Activated naive CD8-positive, alpha-beta T cell treated with anti-CD3 and anti-CD28 coated beads, Interleukin-2, amount 50 U/mL, for 16 hours (primary cell): ENCODE measurements at places on chromosomes 6 and 20.

DNA sequence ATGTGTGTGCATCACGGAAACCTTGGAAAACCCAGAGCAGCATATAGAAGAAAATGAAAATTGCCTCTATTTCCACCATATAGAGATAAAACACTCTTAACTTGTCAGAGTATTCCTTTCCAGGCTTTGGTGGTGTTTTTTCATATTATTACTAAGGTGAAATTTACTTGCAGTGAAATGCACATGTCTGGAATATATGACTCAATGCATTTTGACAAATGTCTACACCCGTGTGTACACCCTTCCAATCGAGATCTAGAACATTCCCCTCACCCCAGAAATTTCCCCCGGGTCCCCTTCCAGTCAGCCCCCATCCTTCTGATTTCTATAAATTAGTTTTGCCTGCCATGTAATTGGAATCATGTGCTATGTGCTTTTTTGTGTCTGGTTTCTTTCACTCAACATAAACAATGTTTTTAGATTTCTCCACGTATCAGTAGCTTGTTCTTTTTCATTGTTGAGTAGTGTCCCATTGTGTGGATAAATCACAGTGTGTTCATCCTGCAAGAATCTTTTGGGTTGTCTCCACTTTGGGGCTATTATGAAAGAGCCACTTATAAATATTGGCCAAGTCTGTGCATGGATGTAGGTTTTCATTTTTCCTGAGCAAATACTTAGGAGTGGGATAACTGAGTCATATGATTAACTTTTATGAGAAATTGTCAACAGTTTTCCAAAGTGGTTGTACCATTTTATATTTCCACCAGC, 19.9 kb upstream of the PREX1 start:
- no peak for DNase-seq

- DNase-seq = no peak
Observed at GRCh38 chr20:24452498-24453127, 16.8 kb upstream of the SYNDIG1 start.

- DNase-seq = no peak
Observed at GRCh38 chr6:90251295-90251992, 45.2 kb downstream of the BACH2 start.

GRCh38 chr6:154471609-154472362, 38.7 kb downstream of the CNKSR3 start:
- no peak for DNase-seq

- DNase-seq = no peak
Observed at GRCh38 chr6:105821027-105821426, 265.1 kb upstream of the PRDM1 start.

- DNase-seq = no peak
Observed at GRCh38 chr20:46343975-46344357, 35.7 kb upstream of the CDH22 start.

DNA sequence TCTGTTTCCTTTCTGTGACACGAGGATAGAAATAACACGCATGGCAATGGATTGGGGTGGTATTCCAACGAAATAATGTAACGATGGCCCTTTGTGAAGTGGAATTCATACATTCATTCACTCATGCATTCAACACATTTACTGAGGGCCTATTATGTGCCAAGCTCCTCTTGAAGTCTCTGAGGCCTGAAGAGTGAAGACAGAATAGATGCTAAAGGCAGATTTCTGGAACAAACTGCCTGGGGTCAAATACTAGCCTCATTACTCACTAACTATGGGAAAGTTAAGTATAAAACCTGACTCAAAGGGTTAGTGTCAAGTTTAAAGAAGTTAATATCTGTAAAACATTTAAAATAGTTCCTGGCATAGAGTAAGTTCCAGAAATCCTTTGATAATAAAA, 279.6 kb upstream of the SULF2 start:
- no peak for DNase-seq

- DNase-seq = no peak
Observed at GRCh38 chr6:34095741-34096140, 50.1 kb downstream of the GRM4 start.

- no peak for DNase-seq
Observed at GRCh38 chr6:161503570-161503969, 229.7 kb upstream of the AGPAT4 start.

- no peak for DNase-seq
Observed at GRCh38 chr6:83430611-83431544, at the start of gene ME1. Gene ME1, minus strand, starts transcription at chr6:83431051. Its CDS starts 97 bp downstream, at chr6:83430954.

- DNase-seq = no peak
Observed at GRCh38 chr6:133854364-133855275, 34.3 kb upstream of the TCF21 start.

DNA sequence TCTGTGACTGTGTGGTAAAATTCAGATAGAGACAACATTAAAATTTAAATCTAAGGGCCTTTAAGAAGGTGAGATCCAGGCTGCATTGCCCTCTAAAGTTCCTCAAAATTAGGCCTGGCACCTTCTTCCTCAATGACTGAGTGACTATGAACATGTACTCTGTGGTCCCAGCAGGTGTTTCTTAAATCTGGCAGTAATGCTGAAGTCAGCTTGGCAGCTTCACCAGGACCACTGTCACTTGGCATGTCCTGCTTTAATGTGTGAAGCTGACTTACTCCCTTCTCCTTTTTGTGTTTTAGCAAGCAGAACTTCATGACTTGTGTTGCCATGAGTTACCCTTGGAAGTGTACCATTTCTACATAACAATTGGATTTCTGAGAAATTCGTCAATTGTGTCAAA, 141.7 kb downstream of the NKAIN2 start:
- DNase-seq = no peak

GRCh38 chr6:107666084-107666980, 157.8 kb downstream of the SCML4 start:
- no peak for DNase-seq

DNA sequence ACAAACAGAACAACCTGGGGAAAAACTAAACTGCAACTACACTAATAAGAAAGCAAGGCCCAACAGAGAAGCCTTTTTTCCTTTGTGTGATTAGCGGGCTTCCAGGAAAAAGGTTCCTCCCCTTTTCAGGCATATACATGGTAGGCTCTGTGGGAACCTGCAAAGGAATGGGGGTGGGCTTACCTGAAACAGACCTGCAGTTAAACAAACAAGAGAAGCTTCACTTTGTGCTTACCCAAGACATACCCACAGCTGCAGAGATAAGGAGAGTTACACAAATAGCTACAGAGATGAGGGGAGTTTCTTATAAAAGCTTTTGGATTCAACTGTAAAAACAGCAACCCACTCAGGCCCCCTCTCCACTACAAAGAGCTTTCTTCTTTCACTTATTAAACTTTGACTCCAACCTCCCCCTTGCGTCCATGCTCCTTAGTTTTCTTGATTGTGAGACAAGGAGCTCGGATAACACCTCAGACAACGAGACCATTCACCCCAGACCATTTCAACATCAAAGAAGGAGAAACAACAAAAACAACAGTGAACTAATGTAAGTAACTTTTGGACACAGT, 30.9 kb downstream of the RNF146 start:
- no peak for DNase-seq

GRCh38 chr6:43105538-43106222, 29.6 kb downstream of the PTK7 start:
- DNase-seq = no peak

GRCh38 chr6:75171986-75172385, 33.9 kb downstream of the COL12A1 start:
- no peak for DNase-seq

- no peak for DNase-seq
Observed at GRCh38 chr6:104186831-104187230, 672.9 kb downstream of the HACE1 start.

- no peak for DNase-seq
Observed at GRCh38 chr6:7051780-7052442, 55.9 kb upstream of the RREB1 start.

GRCh38 chr20:41622584-41622983, 4.4 kb upstream of the CHD6 start:
- DNase-seq = no peak

DNA sequence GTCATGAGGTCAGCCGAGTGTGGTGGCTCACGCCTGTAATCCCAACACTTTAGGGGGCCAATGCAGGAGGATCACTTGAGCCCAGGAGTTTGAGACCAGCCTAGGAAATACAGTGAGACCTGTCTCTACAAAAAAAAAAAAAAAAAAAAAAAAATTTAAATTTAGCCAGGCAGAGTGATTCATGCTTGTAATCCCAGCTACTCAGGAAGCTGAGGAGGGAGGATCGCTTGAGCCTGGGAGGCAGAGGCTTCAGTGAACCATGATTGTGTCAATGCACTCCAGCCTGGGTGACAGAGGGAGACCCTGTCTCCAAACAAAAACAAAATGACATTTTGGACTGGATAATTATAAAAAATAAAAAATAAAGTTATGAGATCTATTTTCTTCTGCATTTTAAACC, 56.2 kb downstream of the ADGRF1 start:
- DNase-seq = no peak

DNA sequence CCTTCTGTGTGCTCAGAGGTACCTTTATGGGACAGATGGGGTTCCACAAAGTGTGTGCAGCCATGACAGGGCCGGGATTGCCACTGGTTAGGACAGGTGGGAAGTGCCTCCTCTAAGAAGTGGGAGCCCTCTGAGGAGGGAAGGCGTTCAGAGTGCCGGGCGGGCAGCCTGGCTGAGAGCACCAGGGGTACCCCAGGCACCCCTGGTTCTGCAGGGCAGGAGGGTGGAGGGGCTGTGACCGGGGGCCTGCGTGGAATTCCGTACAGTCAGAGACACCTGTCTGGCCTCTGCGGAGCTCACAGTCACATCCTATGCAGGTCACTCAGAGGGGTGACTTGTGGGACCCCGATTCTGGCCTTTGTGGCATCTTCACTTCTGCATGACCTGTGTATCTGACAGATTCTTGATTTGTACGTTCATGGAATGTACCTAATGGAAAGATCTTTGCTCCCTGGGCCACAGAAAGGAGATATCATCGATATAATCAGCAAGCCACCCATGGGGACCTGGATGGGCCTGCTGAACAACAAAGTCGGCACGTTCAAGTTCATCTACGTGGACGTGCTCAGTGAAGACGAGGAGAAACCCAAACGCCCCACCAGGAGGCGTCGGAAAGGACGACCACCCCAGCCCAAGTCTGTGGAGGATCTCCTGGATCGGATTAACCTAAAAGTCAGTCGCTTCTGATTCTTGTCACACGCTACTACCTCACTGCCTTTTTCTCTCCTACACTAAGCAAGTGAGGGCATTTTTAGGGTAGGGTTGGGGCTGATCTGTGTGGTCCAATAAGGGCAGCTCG, 190.9 kb downstream of the SASH1 start:
- no peak for DNase-seq

- no peak for DNase-seq
Observed at GRCh38 chr20:845226-845868, 11.8 kb downstream of the FAM110A start.

- DNase-seq = no peak
Observed at GRCh38 chr20:36092398-36093024, 62.0 kb upstream of the EPB41L1 start.

GRCh38 chr6:34511915-34512737, 44.0 kb downstream of the SPDEF start:
- no peak for DNase-seq

DNA sequence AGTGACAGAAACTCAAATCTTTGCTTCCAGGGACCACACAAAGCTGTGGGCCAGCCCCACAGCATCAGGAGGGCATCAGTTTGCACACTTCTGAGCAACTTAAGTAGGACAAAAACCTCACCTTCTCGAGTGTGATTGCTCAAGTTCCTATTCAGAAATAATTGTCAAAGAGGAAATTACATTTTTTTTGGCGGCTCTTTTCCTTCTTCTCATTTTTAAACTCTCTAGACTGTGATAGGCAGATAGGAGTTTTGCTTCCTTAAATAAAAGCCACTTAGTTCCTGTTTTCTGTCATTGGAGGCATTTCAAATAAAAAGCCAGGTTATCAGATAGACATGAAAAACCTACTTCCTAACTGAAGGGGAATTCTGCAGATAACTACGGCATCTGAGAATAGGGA, 11.2 kb upstream of the TAGAP start:
- DNase-seq = no peak

- no peak for DNase-seq
Observed at GRCh38 chr6:11410539-11411307, 126.8 kb upstream of the TMEM170B start.

DNA sequence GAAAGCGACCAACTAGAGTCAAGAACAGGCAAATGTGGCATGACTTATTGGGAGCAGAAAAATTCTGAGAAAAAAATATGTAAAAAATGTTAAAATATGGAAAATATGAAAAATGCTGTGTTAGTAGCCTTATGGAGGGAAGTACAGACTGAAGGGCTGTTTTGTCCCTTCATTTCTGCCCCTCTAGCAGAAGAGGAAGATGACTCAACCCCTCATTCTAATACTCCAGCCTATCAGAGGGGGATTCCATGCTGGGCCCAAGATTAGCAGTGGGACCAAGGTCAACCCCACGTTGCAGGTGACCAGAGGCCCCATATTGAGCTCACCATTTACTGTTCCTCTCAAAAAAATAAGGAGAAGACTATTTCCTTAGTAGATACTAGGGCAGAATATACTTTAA, 8.4 kb downstream of the MUC21 start:
- no peak for DNase-seq

- no peak for DNase-seq
Observed at GRCh38 chr20:2624190-2624589, 28.2 kb upstream of the NOP56 start.

- no peak for DNase-seq
Observed at GRCh38 chr6:4664117-4664626, 112.0 kb upstream of the CDYL start.

DNA sequence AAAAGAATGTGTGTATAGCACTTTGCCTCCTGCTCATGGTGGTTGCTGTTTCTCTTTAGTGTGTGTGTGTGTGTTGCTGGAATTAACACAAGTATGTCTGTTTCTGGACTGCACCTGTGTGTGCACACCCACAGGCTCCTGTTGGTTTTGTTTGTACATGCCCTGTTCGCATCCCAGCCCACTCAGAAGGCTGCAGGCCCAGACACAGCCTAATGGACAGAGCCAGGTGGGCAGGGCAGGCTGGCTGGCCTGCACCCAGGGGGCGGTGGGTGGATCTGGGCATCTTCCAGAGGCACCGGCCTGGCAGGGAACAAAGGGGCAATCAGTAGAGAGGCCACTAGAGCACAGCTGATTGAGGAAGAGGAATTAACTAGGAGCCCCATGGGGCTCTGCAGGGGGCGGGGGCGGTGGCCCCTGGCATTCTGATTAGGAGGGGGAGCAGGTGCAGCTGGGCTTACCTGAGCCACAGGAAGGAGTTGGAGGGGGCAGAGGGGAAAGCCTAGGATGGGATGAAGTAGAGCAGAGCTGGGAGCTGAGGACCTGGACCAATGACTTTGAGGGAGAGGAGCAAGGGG, 21.9 kb downstream of the CD40 start:
- DNase-seq = no peak
